ENCODE measurements at places on chromosomes 12 and 14. TPM values are rescaled to one million over a fixed set of nuclear protein-coding genes. Genes with fewer than 3 reads are reported as not detected.

The RALGAPA1 gene
- total RNA-seq: 116 TPM

- no peak for DNase-seq
These were observed 206.7 kb upstream of the PWP1 start for GRCh38 chr12:107478881-107479280.

GRCh38 chr14:59336098-59336497, 129.1 kb downstream of the GPR135 start:
- no peak for DNase-seq

DNA sequence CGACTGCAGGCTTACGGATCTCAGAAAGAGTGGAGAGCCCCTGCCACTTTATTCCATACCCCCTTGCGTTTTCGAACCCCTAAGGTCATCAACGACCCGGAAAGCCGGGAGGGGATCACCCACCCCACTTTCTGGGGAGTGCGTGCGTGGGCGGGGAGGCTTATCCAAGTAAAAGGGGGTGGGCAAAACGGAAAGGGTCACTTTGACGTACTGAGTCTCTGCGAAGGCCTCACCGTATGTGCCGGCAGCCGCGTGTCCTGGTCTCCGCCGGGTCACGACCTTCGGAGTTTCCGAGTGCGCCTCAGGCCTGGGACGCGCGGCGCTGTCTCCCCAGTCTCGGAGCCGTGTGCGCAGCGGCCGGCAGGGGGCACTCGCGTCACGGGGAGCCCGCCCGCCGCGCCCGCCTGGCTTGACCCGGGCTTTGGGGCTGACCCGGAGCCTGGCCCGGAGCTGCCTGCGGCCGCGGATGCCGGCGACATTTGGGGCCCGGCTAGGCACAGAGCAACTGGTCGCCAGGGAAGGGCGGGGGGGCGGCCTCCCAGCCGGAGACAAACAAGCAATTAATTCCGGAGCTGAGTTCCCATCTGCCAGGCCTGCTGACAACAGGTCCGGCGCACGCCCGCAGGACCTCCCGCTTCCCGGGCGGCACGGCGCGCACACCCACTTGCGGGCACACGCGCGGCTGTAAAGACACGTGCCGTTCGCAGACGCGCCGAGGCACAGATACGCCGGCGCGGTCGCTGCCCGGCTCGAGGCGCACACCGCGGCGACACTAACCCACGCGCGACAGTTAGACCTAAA, 890 bp upstream of the KIF26A start:
- peak; percentile 74 for DNase-seq

- no peak for DNase-seq
These were observed 16.8 kb downstream of the EML1 start for GRCh38 chr14:99809859-99810558.

The GZMH gene
- not detected for total RNA-seq

The DHRS2 gene
- not detected for total RNA-seq

DNA sequence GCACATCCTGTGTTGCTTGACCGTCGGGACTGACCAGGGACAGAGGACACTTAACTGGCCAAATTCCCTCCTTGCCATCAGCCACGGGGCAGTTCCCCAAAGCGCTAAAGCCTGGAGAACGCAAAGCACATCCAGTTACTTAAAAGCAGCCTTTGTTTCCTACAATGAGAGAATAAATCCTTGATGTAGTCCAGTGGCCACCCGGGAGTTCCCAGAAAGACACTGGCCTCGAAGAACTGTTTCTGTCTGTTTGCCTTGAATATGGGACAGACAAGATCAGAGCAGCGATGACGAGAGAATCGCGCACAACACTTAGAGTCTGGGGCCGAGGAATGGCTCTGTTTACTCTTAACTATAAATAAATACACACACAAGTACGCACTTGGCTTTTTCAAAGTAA, 102.2 kb downstream of the TNFAIP2 start:
- no peak for DNase-seq

GRCh38 chr12:101698800-101699347, 1.4 kb downstream of the CHPT1 start:
- DNase-seq: no peak

GRCh38 chr12:111453071-111453989, 47.6 kb downstream of the SH2B3 start:
- DNase-seq: peak; percentile 15

DNA sequence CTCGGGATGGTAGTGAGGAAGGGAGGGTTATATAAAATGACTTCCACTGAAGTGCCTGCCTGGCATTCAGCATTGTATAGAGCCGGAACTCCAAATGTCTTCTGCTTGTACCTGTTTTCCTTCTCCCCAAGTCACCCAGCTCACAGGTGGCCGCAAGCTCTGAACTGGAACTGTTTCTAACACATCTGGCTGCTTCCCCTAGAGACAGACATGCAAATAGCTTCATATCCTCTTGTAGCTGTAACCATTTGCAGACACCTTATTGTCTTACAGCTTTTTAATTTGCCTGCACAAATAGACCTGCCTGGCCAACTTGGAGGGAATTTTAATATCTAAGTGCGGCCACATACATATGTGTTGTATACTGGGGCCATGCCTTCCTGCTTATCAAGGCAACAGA, 126.0 kb downstream of the CHST11 start:
- DNase-seq: no peak

The KRT6C gene
- not detected for total RNA-seq

The SSPN gene
- 47.8 TPM for total RNA-seq

DNA sequence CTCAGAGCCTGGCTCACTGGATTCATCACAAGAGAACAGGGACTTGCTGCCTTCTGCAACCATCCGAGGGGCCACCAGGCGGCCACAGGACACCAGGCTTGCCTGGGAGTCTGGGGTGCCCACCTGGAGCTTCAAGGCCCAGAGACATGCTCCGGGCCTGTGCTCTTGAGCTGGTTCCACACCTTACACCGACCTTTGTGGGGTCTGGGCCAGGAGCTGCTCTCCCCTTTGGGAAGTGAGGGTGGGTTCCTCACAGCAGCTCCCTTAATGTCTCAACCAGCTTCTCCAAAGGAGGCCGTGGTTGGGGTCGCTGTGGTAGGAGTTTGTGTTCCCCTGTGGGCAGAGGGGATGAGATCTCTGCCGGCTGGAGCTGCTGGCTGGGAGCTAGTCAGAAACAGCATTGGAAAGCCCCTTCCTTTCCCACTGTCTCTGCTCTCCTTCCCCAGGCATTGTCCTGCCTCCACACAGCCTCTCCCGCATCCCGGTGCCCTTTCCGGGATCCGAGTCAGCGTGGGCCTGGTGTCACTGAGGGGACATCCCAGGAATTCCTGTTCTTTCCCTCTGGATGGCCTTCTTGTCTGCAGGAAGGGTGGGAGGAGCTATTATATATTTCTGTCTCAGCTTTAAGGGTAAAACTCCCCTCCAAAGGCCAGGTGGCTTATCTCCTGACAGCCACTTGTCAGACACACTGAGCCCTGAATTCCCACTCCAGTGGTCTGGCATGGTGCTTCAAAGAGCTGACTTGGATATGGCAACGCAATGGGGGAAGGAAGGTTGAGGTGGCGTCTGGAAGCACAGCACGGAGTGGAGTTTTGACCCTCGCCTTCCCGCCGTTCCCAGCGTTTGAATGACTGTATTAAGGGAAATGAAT, 5.1 kb upstream of the PAPLN start:
- no peak for DNase-seq

GRCh38 chr12:25187781-25188180, 7.2 kb downstream of the DNAI7 start:
- DNase-seq: no peak

The ACOT4 gene
- total RNA-seq: 3.0 TPM

Measured in adrenal gland (tissue), 19 donors.